ENCODE measurements at places on chromosomes 7 and 10. TPM values are rescaled to one million over a fixed set of nuclear protein-coding genes. Genes with fewer than 3 reads are reported as not detected.

DNA sequence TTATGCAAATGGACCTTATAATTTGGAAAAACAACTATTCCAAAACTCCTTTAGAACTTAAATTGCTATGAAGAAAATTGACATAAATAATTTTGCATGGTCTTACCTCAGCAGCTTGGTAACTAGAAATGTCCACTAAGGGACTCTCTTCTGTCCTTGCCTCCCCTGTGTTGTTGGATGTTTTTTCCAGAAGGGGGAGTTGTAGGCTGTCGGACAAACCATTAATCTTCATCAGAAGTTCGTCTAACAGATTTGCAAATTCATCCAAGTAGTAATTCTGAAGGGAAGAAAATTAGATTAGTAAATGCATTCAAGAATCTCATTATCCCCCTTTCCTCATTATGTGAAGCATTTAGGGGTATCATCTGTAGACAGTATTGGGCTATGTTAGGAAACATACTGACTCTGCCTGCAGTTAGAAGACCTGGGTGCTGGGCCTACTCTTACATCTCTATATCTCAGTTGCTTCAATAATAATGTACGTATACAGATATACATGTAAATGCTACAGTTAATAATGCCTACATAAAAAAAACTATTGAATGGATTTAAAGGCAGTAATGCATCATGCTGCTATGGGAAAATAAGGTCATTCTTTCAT lies 155.6 kb downstream of the PKD1L1 start:
- peak; percentile 59 for DNase-seq
- no peak overlapping the region for H3K27ac ChIP-seq
- no peaks in the 10 kb centered on the region for H3K27me3 ChIP-seq
- H3K36me3 ChIP-seq, result no peaks in the 10 kb centered on the region

DNA sequence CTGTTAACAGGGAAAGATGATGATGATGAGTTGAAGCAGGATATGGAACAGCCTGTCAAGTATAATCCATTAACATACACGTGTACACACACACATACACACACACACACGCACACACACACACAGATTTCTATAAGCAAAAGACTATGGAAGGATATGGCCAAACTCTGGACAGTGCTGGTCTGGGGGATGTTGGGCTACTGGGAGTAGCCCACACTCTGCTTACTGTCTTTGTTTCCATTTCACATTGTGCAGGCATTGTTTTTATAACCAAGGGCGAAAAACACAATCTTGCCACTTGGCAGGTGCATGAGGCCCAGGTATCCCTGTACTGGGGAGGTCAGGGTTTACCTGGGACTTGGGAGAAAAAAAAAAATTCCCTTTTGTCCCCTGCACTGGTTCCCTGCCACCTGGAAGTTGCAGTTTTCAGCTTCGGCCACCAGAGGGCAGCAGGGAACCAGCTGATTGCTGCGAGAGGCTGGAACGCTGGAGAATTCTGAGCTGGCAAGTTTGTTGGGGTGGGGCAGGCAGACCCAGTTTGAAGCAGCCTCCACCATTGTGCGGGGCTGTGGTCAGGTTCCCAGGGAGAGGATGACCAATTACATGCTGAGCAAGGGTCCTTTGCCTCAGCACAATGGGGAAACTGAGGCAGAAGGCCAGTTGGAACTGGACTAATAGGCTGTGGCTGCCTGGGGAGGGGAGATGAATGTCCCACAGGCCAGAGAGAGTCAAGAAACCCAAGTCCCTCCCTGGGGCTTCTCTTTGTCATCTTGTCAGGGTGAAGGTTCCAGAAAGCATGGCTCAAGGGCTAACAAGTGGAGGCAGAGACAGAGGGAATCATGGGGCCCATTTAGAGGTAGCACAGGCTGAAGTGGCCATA lies 27.3 kb downstream of the PPIF start:
- no peaks in the 10 kb centered on the region for H3K4me1 ChIP-seq
- no peak overlapping the region for H3K27ac ChIP-seq
- H3K4me3 ChIP-seq, result no peak overlapping the region
- peaks cover 7% of the 10 kb centered on the region for H3K36me3 ChIP-seq
- no peaks in the 10 kb centered on the region for H3K27me3 ChIP-seq

Gene ANKRD61
- total RNA-seq, result 0.42 TPM

GRCh38 chr7:151964951-151965350 lies 8.7 kb downstream of the GALNTL5 start:
- no peak overlapping the region for H3K4me3 ChIP-seq
- H3K27ac ChIP-seq, result no peak overlapping the region
- no peaks in the 10 kb centered on the region for H3K36me3 ChIP-seq
- H3K4me1 ChIP-seq, result no peaks in the 10 kb centered on the region
- no peaks in the 10 kb centered on the region for H3K27me3 ChIP-seq

Gene GRM3
- total RNA-seq, result not detected

Gene KIN
- total RNA-seq, result 13.0 TPM
